ENCODE measurements at places on chromosomes 3 and 15.
A peak's percentile ranks its signal among the peaks of the same experiment; 100 is the strongest.

DNA sequence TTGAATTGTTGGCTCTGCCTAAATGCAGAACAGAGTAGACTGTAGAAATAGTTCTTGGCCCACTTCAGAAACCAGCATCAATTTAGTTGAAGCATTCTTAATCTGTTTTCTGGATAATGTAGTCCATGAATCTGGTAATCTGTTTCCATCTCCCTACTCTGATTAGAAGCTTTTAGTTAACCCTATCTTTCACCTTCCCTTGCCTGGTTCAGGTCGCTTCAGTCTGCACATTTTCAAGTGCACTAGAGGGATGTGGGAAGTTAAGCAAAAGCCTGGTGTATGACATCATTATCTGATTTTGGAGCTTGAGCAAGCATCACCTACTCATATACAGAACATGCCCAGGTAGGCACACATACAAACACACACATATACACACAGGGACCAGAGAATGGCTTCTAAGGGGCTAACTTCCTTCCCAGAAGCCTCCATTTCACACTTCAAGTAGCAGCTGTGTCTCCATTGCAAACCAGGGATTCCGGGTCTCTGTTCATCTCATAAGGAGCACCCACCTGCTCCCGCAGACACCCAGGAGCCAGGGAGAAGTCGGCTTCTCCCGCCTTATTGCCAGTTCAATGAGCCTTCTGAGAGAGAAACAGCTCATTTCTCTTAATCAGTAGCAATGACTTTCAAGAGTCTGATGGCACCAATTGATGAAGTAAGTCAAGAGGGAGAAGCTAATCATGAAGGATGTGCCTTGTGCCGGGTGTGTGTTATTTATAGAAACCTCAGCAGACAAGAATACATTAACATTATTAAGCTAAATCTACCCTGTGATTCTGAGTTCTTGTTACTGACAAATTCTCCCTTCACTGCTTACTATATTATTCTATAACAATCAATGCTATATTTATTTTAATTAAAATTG lies 347.9 kb upstream of the STAC start:
- DNase-seq, result no peak

DNA sequence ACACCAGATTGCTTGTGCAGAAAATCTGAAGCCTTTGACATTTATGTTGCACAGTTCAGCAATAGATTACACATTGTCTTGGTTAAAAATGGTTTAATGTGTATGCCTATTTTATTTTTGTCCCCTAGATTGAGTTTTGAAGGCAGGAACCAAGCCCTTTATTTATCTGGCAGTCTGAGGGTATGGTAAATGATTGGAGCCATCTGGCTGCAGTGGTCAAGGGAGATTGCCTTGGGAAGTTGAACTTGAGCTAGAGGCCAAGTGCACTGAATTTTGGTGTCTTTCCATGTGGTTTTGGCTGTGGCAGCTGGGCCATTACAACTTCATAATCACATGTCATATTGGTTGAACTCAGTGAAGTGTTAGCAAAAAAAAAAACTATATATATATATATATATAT lies 248.7 kb upstream of the C2CD4B start:
- no peak for DNase-seq

DNA sequence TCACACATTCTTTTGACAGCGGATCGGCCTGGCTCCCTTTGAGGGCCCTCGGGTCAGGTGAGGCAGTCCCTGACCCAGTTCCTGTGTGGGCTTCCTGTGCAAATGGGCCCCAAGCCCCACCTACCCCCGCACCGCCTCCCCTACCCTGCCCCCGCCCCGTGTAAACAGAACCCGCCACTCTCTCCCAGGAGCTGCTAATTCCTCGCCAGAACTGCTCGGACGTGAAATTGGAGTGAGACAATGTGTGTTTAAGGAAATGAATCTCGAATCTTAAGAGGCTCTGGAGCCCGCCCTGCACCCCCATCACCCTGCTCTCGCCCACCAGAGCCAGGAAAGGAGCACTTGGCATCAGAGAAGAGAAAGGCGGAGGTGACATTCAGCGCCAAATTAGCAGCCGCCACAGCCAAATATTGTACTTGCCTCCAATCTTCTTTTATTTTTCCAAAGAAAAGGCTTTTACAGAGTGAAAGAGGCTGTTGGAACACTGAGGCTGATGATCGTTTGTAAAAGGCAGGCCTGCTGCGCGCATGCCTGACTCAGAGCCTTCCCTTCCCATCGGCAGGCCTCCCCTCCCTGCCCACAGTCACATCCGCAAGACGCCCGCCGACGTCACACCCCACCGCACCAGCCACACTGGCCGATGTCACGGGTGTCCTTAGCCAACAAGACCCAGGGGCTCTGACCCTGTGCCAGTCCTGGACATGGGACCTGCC lies 53.1 kb downstream of the CACNA2D2 start:
- peak; percentile 87 for DNase-seq

GRCh38 chr3:17258823-17259436 lies 374.2 kb downstream of the PLCL2 start:
- no peak for DNase-seq

GRCh38 chr3:152309031-152309430 lies 40.3 kb downstream of the MBNL1 start:
- DNase-seq, result no peak

- DNase-seq, result no peak
These were observed 12.6 kb downstream of the PAQR5 start for GRCh38 chr15:69311319-69311721.
